ENCODE measurements at places on chromosomes 11 and 22.

DNA sequence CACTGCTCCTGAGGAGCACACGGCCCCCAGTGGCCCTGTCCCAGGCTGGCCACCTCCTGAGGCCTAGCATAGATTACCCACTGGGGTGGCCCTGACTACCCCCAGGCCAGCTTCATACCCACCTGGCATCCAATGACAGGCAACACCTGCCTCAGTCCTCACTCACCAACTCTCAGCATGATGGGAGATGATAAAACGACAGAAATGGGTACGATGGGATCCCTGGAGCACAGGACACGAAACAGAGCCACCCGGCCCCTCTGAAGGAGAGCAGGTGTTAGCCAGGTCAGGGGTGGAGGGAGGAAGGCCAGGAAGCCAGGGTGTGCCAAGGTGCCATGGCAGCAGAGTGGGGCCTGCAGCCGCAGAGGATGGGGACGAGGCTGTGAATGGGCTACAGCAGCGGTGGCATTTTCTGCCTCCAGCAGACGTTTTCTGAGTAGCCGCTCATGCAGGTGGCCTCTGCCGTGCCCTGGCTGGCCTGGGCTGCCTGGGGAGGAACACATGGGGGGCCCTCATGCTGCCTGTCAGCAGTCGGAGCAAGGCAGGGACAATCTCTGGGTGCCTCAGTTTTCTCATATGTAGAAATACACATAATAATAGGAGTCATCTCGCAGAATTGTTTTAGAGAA lies 50.2 kb upstream of the FGF3 start:
- no peak for DNase-seq

GRCh38 chr11:102436976-102437375 lies 15.6 kb downstream of the TMEM123 start:
- no peak for DNase-seq

GRCh38 chr22:37522482-37522881 lies 3.3 kb upstream of the CARD10 start:
- DNase-seq: no peak

DNA sequence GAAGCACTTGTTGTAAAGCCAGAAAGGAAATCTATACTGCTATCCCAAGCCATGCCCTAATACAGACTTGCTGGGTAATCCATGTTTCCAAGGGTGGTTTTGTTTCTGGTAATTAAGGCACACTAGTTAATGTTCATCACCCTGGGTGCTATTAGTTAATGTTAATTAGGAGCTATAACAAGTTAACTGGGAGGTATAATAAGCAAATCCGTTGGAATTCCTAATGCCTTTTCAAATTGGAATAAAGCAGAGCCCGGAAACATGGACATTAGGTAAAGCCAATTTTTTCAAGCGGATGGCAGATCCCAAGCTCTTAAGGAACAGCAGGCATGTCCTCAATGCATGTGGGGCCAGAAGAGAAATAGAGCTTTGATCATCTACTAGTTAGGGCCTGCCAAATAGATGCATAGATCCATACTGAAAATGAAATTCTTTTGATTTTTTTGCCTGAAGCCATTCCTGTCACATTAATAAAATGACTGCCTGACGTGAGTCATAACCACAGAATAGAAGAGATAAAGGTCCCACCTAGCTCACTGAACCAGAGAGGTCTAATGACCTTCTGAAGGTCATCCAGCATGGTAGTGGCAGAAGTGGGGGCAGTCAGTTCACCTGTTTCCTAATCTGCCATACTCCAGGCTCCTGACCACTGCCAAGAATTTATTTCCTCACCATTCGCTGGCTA lies 28.5 kb upstream of the CCDC34 start:
- DNase-seq: no peak

- DNase-seq: no peak
These were observed 1.2 kb downstream of the EPS8L2 start for GRCh38 chr11:706957-707816.

DNA sequence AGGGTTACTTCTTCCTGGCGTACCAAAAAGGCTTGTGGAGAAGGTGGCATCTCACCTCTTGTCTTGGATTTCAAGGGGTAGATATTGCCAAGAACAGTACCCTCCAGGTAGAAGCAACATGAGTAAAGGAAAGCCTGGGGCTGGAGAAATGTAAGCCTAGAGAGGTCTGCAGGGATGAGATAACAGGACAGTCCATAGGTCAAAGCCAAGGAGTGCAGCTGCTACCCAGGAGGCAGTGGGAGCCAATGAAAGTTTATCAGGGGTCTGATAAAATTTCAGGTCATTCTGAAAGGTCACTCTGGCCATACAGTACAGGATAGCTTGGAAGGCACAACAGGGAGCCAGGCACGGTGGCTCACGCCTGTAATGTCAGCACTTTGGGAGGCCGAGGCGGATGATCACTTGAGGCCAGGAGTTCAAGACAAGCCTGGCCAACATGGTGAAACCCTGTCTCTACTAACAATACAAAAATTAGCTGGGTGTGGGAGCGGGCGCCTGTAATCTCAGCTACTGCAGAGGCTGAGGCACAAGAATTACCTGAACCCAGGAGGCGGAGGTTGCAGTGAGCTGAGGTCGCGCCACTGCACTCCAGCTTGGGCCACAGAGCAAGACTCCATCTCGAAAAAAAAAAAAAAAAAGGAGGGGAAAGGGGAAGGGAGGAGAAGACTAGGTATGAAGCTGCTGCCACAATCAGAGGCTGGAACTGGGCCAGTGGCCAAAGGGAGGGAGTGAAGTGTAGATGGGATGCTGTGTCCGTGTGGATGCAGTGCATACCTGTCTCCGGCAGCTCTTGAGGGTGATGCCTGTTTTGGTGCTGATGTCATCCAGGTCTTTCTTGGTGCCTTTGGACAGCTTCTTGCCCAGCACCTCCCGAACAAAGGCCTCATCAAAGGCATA lies 1.2 kb downstream of the FIBP start:
- DNase-seq: no peak

DNA sequence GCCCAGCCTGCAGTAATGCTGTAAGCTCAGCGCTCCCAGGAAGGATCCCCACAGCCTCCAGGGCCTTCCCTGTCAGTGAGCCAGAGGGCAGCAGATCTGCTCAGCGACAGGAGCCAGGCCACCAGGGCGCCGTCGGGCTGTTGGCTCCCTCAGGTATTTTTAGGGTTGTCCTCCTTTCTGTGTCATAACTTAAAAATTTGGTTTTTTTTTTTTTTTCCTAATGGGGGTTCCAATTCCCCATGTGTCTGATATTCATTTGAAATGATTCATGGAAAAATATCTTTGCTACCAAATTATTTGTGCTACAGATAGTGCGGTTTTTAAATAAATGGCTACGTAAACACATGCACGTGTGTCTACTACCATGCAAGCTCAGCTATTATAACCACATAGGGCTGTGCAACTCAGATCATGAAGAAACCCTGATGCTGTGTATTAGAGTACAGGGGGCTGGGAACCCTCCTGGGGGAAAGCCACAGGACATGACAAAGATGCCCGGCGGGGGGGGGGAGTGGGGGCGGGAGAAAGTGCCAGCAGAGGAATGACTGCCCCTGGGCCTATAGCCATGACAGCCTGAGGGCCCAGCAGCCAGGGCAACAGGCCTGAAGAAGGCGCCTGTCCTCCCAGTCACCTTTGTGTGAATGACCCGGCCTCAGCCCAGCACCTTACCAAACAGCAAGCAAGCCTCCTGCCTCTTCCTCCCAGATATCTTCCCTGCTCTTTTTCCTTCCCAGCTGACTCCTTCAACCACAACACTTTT lies 89.3 kb downstream of the NAT10 start:
- no peak for DNase-seq

- no peak for DNase-seq
These were observed 244.7 kb downstream of the ETS1 start for GRCh38 chr11:128342511-128343134.

GRCh38 chr11:77090373-77091111 lies 12.1 kb upstream of the OMP start:
- DNase-seq: no peak

DNA sequence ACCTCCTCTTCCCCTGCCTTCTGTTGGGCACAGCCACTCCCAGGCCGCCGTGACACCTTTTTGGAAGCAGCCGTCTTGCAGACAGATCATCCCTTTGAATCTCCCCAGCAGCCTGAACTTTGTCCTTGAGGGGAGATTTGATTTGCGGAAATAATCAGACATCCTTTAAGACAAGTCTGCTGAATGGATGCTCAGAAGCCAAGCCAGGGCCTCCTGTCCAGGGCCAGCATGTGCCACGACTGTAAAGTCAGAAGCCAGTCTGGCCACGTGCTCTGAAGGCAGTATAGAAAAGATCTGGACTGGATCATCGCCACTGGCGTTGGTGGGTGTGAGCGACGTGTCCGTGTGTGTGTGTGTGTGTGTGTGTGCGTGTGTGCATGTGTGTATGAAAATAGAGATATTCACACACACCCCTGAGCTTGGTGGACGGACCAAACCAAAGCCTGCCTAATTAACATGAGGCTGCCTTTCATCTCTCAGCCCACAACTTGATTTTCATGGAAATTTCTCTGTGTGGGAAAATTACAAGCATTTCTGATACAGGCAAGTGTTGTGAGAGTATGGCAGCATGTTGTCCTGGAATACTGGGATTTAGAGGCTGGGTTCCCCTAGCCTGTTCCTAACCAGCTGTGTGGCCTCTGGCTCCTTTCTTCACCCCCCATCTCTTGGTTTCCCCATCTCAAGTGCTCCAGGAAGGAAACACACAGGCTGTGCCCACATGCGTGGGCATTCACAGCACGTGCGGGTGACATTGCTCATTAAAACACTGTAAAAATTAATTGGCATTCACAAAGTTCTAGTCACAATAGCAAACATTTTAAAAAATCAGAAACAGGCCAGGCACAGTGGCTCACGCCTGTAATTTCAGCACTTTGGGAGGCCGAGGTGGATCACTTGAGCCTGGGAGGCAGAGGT lies 61.8 kb upstream of the WNT7B start:
- no peak for DNase-seq

DNA sequence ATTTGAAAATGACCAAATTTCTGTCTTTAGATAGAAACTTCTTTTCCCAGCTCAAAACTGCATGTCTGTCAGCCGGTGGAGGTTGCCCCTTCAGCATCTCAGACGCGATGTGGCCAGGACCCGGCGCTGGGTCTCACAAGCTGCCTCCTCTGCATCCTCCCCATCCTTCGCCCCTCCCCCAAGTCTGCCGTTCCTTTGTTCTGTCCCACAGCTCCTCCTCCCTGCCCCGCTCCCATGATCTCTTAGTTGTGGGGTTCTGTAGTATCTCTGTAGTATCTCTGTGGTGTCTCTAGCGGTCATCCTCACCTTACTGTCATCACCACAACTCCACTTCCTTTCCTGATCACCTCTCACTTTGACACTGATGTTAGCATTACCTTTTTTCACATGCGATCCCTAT lies 49.9 kb downstream of the TRAF6 start:
- DNase-seq: no peak

- no peak for DNase-seq
These were observed 3.6 kb downstream of the BCL9L start for GRCh38 chr11:118921929-118922744.

- DNase-seq: no peak
These were observed 74.6 kb upstream of the FAT3 start for GRCh38 chr11:92149996-92150395.

- DNase-seq: no peak
These were observed 24.7 kb downstream of the LUZP2 start for GRCh38 chr11:24521601-24522000.

GRCh38 chr22:28208787-28209186 lies 289.7 kb upstream of the PITPNB start:
- no peak for DNase-seq

All from activated CD8-positive, alpha-beta memory T cell treated with anti-CD3 and anti-CD28 coated beads for 1 hour (primary cell).